ENCODE measurements at places on chromosomes 2 and 18.

GRCh38 chr2:56743807-56744206 is 560.0 kb downstream of the CCDC85A start:
- no peak for DNase-seq

- DNase-seq, result no peak
Observed at GRCh38 chr2:27082773-27083409, 3.7 kb upstream of the KHK start.

DNA sequence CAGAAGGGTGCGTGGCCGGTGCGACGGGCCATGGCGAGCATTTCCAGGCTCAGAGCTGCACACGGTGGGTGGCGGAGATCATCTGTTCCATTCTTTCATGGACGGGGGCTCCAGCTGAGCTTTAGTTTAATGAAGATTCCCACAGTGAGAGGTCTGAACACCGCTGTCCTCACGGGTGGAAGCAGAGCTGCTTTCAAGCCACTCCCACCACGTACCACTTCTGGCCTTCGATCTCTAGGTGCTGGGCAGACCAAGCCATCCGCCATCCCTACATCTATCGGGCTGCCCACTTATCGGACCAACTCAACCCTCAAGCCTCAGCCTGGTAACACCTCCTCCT is 18.5 kb downstream of the GPR35 start:
- no peak for DNase-seq

GRCh38 chr2:10309286-10309685 is 6.6 kb downstream of the HPCAL1 start:
- DNase-seq, result no peak

DNA sequence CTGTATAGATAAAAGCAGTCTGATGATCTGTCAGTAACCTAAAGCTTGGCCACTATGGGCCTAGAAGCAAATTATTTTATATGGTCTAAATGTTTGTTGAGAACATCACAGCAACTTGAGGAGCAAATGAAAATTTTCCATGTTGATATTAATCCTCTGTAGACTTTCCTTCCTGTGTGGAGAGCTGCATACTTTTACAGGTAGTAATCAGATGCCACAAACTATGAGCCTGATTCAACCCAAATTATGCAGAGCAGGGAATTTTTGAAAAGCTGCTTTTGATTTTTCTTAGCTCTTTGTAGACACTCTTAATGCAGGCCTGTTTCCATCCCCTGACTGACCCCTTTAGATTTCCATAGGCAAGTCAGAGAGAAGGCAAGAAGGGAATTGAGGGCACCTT is 17.3 kb downstream of the PAX3 start:
- no peak for DNase-seq

- DNase-seq, result no peak
Observed at GRCh38 chr18:78778651-78779050, 201.0 kb upstream of the SALL3 start.

- no peak for DNase-seq
Observed at GRCh38 chr2:164028814-164029534, 293.2 kb upstream of the FIGN start.

GRCh38 chr2:101829429-101829828 is 131.9 kb downstream of the MAP4K4 start:
- no peak for DNase-seq

GRCh38 chr18:49913221-49913620 is 99.9 kb upstream of the ACAA2 start:
- no peak for DNase-seq

- DNase-seq, result no peak
Observed at GRCh38 chr2:200356321-200356720, 49.8 kb downstream of the SPATS2L start.

- DNase-seq, result no peak
Observed at GRCh38 chr18:51622702-51623101, 425.2 kb upstream of the MEX3C start.

DNA sequence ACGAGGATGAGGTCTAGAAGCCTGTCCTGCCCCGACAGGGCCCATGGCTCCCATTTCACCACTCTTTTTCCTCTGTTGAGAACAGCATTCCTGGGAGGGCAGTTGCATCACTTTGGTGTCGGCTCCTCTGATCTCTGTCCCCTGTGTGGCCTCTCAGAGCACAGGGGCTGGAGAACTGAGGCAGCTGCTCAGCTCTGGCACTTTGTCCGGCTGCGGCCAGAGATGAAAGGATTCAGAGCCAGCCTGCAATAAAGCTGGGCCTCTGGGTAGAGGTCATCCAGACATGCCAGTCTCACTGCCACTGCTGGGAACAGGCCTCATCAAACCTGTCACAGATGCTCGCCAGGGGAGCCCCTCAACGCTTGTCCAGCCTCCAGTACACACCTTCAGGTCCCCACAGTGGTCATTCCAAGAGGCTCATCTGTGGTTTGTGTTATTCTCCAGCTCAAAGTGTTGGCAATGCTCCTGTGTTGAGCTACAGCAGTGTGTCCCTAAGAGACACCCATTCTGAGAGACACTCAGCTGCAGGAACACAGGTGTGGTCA is 13.1 kb upstream of the ROCK2 start:
- no peak for DNase-seq

- no peak for DNase-seq
Observed at GRCh38 chr2:165044505-165045303, 89.4 kb upstream of the SLC38A11 start.

DNA sequence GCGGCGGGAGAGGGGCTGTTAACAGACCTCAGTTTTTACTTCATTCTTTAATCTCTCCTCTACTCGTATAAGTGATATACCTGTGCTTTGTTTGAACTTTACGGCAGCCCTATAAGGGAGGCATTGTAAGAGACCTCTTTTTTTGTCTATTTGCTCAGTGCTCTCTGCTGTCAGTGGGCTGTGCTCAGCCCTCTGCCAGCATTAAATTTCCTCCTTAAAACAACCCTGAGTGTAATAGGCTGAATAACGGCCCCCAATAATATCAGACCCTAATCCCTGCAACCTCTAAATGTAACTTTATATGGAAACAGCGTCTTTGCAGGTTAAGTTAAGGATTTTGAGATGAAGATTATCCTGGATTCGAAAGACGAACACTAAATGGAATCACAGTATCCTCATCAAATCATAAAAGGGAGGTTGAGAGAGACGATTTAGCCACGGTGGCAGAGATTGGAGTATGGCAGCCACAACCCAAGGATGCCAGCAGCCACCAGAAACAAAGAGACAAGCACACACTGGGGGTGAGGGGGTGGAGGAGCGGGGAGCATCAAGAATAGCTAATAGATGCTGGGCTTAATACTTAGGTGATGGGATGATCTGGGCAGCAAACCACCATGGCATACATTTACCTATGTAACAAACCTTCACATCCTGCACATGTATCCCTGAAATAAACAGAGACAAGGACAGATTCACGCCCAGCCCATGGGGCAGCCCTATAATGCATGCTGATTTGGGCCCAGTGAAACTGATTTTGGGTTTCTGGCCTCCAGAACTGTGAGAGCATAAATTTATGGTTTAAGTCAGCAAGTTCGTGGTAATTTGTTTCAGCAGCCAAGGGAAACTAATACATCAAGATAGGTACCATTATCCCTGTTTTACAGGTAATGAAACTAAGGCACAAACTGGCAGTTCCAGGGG is 894 bp upstream of the FARSB start:
- no peak for DNase-seq

GRCh38 chr2:97763176-97763845 is 49.9 kb downstream of the ZAP70 start:
- no peak for DNase-seq

GRCh38 chr2:166246901-166247300 is 119.1 kb upstream of the SCN1A start:
- no peak for DNase-seq

DNA sequence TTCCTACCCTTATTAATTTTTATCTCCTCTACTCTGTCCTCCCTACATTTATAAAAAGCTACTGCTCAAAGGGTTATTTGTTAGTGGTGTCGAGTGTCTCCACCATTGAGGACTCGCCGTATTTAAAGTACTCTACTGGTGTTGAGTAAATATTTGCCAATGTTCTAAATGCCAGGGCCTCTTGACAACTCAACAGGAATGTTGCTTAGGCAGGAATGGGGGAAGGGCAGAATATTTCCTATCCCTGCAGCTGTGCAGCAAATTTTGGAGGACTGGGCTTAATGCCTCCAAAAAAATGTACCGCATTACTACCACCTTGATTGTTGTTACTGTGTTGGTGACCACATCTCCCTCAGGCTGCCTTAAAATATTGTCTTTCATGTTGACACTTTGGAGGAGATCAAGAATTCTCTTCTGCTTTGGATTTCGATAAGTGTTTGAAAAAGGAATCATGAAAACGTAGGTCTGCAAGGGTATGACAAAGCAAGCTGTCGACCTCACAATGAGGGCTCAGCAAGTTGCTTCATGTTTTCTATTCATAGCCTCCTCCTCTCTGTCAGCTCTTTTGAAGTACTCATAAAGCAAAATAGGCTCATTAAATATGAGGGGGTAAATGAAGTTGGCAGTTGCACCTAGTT is 84.3 kb downstream of the EFEMP1 start:
- no peak for DNase-seq

DNA sequence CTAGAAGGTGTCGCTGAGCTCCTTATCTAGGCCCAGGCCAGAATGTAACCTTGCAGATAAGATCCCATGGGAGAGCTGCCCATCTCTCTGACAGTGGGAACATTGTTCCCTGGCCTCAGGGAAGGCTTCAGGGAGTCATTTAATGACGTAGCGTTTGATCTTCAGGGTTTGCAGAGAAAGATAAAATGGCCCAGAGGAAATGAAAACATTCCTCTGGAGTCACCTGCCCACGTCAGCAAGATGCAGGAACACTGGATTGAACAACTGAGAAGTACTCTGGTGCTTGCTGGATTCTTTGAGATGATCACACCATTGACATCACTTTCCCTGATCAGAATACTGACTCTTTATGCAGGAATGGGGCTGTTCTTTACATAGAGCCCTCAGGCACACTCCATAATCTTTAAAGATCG is 51.6 kb downstream of the MAPK4 start:
- DNase-seq, result no peak

GRCh38 chr2:132538331-132538855 is 121.8 kb downstream of the GPR39 start:
- DNase-seq, result no peak

DNA sequence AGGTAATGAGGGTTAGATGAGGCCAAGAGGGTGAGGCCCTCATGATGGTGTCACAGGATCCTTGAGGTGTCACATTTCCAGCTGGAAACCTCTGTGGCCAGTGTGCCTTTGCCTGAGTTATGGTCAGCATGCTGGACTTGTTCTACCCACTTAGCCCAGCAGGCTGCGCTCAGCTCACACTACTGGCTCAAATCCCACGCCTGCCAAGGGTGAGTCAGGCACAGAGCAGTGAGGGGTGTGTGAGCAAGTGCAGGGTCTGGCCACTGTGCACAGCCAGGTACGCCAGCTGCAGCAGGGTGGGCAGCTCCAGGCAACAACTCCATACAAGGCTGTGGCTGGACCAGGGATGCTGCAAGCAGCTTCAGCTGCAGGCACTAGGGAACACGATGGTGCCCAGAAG is 616.6 kb upstream of the FSHR start:
- DNase-seq, result no peak

DNA sequence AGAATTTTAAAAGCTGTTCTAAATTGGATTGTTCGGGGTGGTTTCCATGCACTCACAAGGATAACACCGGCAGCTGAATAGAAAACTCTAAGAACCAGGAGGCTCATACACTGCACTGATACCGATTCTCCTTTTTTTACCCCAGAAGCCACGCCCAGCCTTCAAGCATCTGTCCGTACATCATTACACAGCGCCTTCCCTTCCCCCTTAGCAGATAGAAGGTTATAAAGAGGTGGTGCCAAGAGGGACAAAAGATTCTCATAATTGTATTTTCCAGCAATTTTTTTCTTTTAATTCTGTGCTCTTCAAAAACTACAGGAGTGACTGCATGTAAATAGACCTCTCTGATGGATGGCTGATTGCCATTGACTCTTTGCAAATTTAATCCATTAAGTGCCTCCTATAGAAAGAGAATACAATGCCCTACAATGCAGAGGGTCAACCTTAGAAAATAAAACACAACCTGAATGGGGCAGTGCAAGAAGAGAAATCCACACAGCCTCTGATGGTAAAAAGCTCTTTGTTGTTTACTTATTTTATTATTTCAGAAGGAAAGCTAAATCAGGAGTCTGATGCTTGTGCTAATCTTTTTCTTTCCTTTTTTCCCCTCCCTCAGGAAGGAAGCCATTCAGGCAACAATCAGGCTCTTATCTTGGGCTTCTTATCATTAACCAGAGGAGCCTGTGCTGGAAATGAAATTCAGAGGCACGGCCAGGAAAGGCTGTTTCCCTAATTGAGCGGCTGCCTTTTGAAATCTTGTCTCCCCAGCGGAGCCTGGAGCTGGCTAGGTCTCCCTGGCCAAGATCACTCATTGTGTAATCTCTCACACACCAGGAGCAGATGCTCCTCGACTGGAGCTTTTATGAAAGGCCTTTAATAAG is 198.9 kb upstream of the NABP1 start:
- DNase-seq, result peak; percentile 53

- no peak for DNase-seq
Observed at GRCh38 chr2:98026927-98027522, 31.3 kb upstream of the TMEM131 start.

- DNase-seq, result no peak
Observed at GRCh38 chr2:217804791-217805667, 197.8 kb downstream of the TNS1 start.

DNA sequence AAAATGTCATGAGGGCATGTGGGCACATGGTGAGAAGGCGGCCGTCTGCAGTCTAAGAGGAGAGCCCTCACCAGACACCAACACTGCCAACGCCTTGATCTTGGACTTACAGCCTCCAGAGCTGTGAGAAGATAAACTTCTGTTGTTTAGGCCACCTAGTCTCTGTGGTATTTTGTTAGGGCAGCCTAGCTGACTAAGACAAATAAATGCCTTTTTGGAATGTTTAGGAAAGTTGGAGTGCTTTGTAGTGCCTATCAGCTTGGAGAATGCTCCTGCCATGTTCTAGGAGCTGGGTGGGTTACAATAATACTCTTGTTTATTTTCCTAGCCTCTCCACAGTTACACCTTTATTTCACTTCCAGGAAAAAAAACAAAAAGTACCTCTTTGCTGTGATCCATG is 92.0 kb downstream of the SPP2 start:
- DNase-seq, result no peak

GRCh38 chr2:167144179-167144898 is 256.1 kb downstream of the XIRP2 start:
- no peak for DNase-seq

Data from left lung (tissue), 14 donors.